ENCODE measurements at places on chromosomes 13 and 19.
A peak's percentile ranks its signal among the peaks of the same experiment; 100 is the strongest.

GRCh38 chr19:41442473-41443355, at the start of gene ERICH4:
ERICH4 (plus strand) TSS chr19:41443156; CDS start chr19:41443170, 14 bp downstream.
- no peak for DNase-seq

DNA sequence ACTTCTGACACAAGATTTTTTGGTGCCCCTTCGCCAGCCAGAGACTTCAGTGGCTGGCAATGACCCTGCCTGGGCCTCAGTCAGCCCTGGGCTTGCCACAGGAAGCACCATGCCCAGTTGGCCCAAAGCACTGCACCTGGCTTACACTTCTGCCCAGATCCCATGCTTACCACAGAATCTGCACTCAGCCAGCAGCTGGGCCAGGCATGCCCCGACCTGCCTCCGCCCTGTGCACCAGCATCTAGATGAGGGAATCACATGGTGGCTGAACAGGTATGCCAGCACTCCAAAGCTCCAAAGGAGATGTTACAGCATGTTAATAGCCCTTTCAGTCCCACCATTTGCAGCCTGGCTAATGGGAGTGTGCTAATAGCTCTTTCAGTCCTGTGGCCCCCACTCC, 690.9 kb downstream of the SLITRK6 start:
- DNase-seq, result no peak

DNA sequence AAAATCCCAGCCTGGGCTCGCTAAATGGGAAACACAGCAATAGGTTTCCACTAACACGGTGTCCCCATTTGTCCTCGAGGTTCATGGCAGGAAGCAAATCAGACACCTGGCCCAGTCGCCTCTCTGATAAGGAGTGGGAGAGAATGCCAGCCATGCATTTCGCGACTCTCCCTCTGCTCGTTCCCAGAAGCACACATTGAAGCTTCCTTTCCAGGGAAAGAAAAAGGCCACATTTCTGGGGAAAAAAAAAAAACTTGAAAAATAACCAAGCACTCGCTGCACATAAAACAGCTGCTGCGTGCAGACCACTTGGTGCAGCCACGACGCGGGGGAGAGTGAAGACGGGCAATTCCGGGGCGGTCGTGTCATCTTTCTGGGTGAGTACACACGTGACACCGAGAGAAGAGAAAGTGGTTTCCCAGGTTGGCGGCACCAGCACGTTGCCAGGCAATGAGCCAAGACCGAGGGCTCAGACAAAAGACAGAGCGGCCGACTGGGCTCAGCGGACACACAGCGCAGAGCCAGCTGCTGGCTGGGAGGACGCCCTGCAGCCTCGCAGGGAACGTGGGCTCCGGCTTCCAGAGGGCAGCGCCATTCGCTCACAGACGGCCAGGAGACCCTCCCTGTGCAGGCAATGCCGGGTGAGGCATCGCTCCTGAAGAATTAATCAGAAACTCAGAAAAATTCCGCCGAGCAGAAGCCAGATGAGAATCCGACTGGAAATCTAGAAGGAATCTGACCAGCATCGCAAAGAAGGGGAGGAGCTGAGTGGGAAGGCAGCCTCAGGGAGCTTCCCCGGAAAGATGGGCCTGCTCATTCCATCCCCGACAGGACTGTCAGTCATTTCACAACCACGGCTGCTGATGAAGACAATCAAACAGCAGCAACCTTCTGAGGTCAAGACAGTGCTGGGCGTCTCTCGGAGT, 83.2 kb upstream of the IRS2 start:
- peak; percentile 67 for DNase-seq

- no peak for DNase-seq
These were observed 72.3 kb upstream of the RFC3 start for GRCh38 chr13:33745370-33746324.

- DNase-seq, result no peak
These were observed 9.1 kb downstream of the GPR183 start for GRCh38 chr13:99298056-99298455.

DNA sequence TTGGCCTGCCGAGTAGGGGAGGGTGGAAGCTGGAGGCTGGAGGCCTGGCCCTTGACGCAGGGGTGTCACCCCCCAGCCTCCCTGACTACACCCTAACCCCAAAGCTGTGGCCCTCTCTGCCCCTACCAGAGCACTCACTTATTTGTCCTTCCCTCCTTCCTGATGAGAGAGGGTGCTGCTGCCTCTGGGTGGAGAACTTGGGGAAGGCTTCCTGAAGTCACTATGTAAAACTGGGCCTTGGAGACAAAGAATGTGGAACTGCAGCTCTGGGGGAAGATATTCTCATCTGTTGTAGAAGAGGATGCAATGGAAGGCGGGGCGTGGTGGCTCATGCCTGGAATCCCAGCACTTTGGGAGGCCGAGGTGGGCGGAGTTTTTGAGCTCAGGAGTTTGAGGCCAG, 485.2 kb downstream of the ZNF536 start:
- no peak for DNase-seq

DNA sequence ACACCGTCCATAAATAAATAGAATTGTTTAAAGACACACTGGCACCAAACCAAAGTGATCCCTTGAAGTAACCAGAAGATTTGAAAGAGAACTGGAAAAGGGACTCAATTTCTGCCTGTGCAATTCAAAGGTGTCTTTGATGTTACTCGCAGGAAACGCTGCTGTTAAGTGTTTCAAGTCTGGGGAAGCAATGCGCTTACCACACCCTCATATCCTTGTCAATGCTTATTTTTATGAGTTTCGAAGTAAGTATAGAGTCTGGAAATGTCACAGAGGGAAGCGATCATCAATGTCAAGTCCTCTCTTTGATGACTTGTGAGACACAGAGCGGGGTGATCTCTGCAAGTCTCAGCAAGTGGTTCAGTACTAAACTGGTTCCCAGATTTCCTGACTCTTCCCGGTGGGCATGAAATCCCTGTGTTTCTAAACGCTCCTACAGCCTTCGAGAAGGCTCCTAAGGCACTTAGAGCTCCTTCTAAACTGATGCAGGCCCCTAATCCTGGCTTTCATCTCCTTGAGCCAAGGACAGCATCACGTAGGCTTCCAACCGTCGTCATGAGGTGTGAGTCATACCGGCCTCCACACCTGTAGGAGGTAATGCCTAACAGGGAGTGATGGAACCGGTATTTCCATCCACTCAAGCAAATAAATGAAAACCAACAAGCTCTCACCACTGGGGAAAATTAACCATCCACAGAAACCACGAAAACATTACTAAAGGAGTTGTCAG, 22.8 kb downstream of the SYDE1 start:
- DNase-seq, result peak; percentile 57

GRCh38 chr19:41443813-41444455, 978 bp downstream of the ERICH4 start:
- no peak for DNase-seq
